Activated naive CD4-positive, alpha-beta T cell treated with anti-CD3 and anti-CD28 coated beads for 36 hours (primary cell): ENCODE measurements at places on chromosomes 16 and 17.
A peak's percentile ranks its signal among the peaks of the same experiment; 100 is the strongest.

DNA sequence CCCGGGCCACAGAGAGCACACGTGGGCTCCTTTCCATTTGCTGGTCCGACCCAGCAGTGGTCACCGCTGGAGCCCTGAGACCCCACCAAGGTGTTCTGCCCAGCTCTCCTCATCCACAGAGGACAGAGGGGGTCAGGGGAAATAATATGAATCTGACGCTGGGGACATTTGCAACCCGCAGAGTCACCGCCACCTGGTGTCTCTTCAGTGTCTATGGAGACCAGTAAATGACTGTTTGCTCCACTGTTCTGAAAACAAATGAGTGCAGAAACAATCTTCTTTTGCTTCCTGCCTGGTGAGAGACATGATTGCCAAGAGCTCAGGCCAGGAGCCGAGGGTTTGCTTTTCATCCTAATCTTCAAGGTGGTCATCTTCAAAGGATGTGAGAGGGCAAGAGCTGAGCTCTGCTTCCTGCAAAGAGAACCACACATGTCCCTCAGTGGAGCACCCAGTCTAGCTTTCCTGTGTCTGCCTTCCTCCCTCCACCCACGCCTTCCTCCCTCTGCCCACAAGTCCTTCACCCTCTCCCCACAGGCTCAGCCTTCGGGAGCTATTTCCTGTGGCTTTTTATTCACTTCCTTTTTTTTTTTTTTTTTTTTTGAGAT is 14.7 kb upstream of the KLHDC4 start:
- DNase-seq: peak; percentile 80

DNA sequence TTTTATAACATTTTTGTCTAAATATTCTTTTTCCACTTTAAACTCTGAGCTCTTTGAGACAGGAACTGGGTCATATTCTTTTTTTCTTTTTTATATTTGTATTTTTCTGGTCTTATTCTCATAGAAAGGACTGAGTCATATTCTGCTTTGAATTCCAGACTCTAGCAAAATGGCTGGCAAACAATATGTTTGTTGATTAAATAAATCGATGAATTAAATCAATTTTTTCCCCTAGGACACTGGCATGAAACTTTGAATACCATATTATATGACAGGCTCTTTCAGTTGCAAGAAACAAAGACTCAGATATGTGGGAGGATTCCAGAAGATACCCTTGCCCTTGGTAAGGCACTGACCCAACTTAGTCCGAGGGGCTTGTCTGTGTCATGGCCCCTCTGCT is 3.1 kb upstream of the RGS9 start:
- DNase-seq: no peak

GRCh38 chr16:58041628-58041955 is 16.0 kb downstream of the MMP15 start:
- no peak for DNase-seq

- DNase-seq: no peak
These were observed 13.5 kb downstream of the MAPT start for GRCh38 chr17:45907750-45908395.

DNA sequence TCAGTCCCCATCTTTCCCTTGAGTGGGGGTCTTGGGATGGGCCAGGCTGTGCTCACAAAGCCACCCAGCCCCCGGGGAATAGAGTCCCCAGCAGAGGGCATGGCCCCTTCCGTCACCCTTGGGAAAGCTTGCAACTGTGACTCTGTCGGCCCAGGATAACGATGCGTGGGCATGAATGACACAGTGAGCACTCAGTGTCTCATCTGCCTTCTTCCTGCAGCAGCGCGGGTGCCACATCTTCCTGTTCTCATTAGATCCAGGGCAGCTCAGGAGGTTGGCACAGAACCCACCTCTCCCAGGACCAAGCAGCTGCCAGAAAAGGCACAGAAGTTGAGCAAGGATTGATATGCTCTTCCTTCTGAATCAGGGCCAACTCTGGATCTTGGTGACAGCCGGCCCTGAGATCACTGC is 84.7 kb downstream of the MRC2 start:
- DNase-seq: no peak

DNA sequence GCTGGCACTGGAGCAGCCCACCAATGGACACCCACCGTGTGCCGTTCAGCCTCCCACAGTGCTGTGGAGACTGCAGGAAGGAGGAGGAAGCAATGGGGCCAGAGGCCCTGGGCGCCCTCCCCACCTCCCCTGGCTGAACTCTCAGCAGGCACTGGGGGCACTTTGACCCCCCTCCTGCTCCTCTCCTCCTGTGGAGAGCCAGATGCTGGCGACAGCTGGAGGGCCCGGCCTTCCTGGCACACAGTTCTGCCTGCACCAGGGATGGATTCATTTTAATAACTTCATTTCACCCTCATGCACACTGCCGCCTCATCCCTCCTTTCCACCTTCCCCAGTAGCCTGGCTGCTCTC is 6.0 kb downstream of the NXPH3 start:
- DNase-seq: no peak

GRCh38 chr17:841313-841712 is 59.2 kb downstream of the MRM3 start:
- DNase-seq: no peak

DNA sequence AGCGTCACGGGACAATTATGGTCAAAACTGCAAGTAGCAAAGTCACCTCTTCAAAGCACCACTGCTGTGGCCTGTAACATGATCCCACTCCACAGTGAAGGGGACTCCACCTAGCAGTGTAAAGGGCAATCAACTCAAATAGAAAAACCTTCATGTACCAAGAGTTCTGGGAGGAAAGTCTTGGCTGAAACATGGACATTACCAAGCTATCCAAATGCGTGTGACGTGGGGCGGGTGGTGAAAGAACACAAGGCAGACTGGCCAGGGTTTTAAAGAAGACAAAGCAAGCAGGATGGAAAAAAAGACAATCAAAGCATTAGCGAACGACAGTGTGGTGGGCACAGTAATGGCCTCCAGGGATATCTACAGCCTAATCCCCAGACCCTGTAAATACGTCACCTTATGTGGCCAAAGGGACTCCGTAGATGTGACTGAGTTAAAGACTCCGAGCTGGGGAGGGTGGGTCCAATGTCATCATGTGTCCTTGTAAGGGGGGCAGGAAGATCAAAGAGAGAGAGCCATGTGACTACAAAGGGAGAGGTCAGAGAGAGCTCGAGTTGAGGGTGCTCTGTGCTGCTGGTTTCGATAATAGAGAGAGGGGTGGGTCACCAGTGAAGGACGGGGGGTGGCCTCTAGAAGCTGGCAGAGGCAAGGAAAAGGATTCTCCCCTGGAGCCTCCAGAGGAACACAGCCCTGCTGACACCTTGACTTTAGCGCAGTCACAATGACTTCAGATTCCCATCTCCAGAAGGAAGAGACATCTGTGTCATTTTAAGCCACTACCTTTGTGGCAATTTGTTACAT is 6.0 kb downstream of the HSDL1 start:
- peak; percentile 65 for DNase-seq

GRCh38 chr16:30122604-30123160 is 338 bp downstream of the MAPK3 start:
- no peak for DNase-seq

- no peak for DNase-seq
These were observed 359.8 kb upstream of the ERCC4 start for GRCh38 chr16:13560151-13560550.

- no peak for DNase-seq
These were observed 231.6 kb upstream of the RBFOX1 start for GRCh38 chr16:7101054-7101453.
